ENCODE measurements at places on chromosomes 2 and 18.

GRCh38 chr2:176085120-176085788 is 1.5 kb upstream of the EVX2 start:
- no peak for DNase-seq

DNA sequence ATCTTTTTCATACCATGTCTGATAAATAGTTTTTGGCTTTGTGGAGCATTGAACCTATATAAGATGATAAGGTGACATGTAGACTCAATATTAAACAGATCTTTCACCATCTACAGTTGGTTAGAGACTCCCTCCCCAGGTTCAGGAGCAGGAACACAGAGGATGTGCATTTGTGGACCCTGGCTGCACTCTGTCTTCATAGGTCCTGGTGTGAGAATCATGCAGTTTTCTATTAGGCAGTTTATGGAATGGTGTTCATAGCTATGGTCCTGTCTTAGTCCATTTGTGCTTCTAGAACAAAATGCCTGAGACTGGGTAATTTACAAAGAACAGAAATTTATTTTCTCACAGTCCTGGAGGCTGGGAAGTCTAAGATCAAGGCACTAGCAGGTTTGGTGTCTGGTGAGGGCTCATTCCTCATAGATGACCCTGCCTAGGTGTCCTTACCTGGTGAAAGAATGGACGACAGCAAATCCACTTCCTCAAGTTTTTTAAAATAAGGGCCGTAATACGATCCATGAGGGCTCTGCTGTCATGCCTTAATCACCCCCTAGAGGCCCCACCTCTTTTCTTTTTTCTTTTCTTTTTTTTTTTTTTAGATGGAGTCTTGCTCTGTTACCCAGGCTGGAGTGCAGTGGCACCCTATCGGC is 35.3 kb upstream of the FAM98A start:
- no peak for DNase-seq

DNA sequence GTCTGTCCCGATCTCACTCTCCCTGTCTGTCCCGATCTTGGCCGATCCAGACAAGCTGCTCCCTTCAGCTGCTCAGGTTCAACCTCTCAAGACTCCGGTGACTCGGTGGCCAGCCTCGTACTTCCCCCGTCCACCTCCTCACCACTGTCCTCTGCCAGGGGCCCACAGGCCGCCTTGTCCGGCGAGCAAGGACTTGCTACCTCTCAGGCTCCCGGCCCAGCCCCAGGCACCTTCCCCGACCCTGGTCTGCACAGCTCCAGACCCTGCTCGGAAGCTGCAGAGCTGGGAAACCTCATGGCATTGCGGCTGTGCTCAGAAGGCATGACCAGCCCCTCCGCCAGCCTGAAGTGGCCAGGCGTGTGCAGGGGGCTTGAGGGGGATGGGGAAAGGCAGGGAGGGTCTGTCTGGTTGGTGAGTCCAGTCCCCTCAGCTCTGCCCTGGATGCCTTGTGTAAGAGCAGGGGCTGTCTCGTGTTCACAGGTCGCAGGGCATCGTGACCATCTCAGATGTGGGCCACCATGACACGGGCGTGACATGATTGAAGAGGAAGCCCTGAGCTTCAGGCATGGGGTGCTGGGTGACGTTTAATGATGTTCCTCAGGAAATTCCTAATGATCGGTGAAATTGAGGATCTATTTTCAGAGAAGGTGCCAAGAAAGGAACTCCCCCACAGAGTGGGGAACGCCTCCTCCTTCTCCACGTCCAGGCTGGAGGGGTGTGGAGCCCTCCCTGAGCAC is 121.2 kb upstream of the CTDP1 start:
- DNase-seq = no peak

DNA sequence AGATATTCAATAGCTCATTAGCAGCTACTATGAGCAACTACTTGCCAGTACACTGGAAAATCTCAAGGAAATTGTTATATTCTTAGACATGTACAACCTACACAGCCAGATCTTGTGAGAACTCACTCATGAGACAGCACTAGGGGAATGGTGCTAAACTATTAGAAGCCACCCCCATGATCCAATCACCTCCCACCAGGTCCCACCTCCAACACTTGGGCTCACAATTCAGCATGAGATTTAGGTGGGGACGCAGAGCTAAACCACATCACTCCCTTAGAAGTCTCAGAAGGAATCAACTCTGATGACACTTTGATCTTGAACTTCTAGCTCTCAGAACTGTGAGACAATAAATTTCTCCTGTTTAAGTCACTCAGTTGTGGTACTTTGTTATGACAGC is 418.3 kb upstream of the SPHKAP start:
- no peak for DNase-seq

GRCh38 chr2:95115418-95115817 is 6.2 kb downstream of the MRPS5 start:
- DNase-seq = peak; percentile 68

Data from COLO829 (cell line).